A549 treated with RU486 at 1 μM for 4 hours (cell line): ENCODE measurements at places on chromosomes 2 and 18. TPM values are rescaled to one million over a fixed set of nuclear protein-coding genes. Genes with fewer than 3 reads are reported as not detected.

The SIX3 gene
- 0.32 to 0.63 TPM (median 0.49 TPM) in 5 replicates for total RNA-seq

The RIT2 gene
- total RNA-seq = not detected in 5 replicates

The KLHL30 gene
- 0.10 to 0.22 TPM (median 0.14 TPM) in 5 replicates for total RNA-seq

The DSG1 gene
- total RNA-seq = not detected in 5 replicates

The TBC1D8 gene
- total RNA-seq = 39.5 to 53.8 TPM (median 50.6 TPM) in 5 replicates

The D2HGDH gene
- total RNA-seq = 7.0 to 11.0 TPM (median 9.1 TPM) in 5 replicates

The LOXHD1 gene
- not detected in 5 replicates for total RNA-seq

The STAMBP gene
- total RNA-seq = 41.9 to 53.9 TPM (median 50.5 TPM) in 5 replicates

The FBXO48 gene
- 0.45 to 0.56 TPM (median 0.49 TPM) in 5 replicates for total RNA-seq

The SLC40A1 gene
- total RNA-seq = 2.1 to 4.2 TPM (median 3.3 TPM) in 5 replicates

The TLX2 gene
- 0.22 to 0.45 TPM (median 0.34 TPM) in 5 replicates for total RNA-seq

The TDRD15 gene
- total RNA-seq = not detected in 5 replicates

The RNMT gene
- total RNA-seq = 18.2 to 21.0 TPM (median 18.8 TPM) in 5 replicates

The VWA3B gene
- 0.51 to 0.77 TPM (median 0.62 TPM) in 3 of 5 replicates, not detected in the others for total RNA-seq

The MRPL44 gene
- 44.7 to 51.4 TPM (median 47.7 TPM) in 5 replicates for total RNA-seq

The PTPRM gene
- 25.4 to 32.4 TPM (median 28.9 TPM) in 5 replicates for total RNA-seq

The FABP1 gene
- total RNA-seq = 0.74 TPM in 1 of 5 replicates, not detected in the others

The ATIC gene
- total RNA-seq = 207 to 234 TPM (median 213 TPM) in 5 replicates

The DNAJC5G gene
- not detected in 5 replicates for total RNA-seq

The IL36G gene
- not detected in 5 replicates for total RNA-seq

The MROH2A gene
- 0.18 to 0.31 TPM (median 0.24 TPM) in 4 of 5 replicates, not detected in the other for total RNA-seq

The TPO gene
- total RNA-seq = 0.06 to 0.40 TPM (median 0.20 TPM) in 5 replicates

The STAT4 gene
- total RNA-seq = 3.4 to 4.9 TPM (median 4.3 TPM) in 5 replicates

The ZNF804A gene
- total RNA-seq = not detected in 5 replicates

The IL1RN gene
- 0.14 to 0.42 TPM (median 0.25 TPM) in 4 of 5 replicates, not detected in the other for total RNA-seq

The MTCL1 gene
- total RNA-seq = 50.9 to 71.6 TPM (median 65.9 TPM) in 5 replicates

The ZFP36L2 gene
- 19.9 to 31.5 TPM (median 29.1 TPM) in 5 replicates for total RNA-seq

The IL1F10 gene
- not detected in 5 replicates for total RNA-seq

The TCF23 gene
- not detected in 5 replicates for total RNA-seq

The PMAIP1 gene
- 9.8 to 16.3 TPM (median 13.2 TPM) in 5 replicates for total RNA-seq

The SLC9A4 gene
- not detected in 5 replicates for total RNA-seq

The SATB2 gene
- 3.1 to 3.7 TPM (median 3.6 TPM) in 5 replicates for total RNA-seq

The FOXD4L1 gene
- 0.21 to 0.58 TPM (median 0.28 TPM) in 5 replicates for total RNA-seq

The IL18RAP gene
- 0.05 TPM in 1 of 5 replicates, not detected in the others for total RNA-seq

The SP100 gene
- total RNA-seq = 26.2 to 31.1 TPM (median 29.3 TPM) in 5 replicates

The KLHL14 gene
- not detected in 5 replicates for total RNA-seq

The KCNG2 gene
- not detected in 5 replicates for total RNA-seq

The BMP10 gene
- total RNA-seq = not detected in 5 replicates

The GPR35 gene
- 0.32 to 1.1 TPM (median 0.87 TPM) in 5 replicates for total RNA-seq

The FSIP2 gene
- not detected in 5 replicates for total RNA-seq

The SEMA4F gene
- total RNA-seq = 8.1 to 12.1 TPM (median 9.2 TPM) in 5 replicates

The GPR45 gene
- not detected in 5 replicates for total RNA-seq

The BOLL gene
- total RNA-seq = not detected in 5 replicates

The NT5C1B gene
- not detected in 5 replicates for total RNA-seq

The EGR4 gene
- total RNA-seq = 0.17 to 0.37 TPM (median 0.27 TPM) in 5 replicates

The ZSCAN30 gene
- total RNA-seq = 0.53 to 0.96 TPM (median 0.71 TPM) in 5 replicates

The FBXO15 gene
- 0.54 to 1.6 TPM (median 0.84 TPM) in 5 replicates for total RNA-seq

The GRP gene
- total RNA-seq = not detected in 5 replicates

The GALNT14 gene
- total RNA-seq = 44.2 to 55.1 TPM (median 48.9 TPM) in 5 replicates

The MAPRE2 gene
- total RNA-seq = 13.9 to 16.4 TPM (median 15.3 TPM) in 5 replicates
